ENCODE measurements at places on chromosomes 16 and 17.

- no peak for DNase-seq
These were observed 913 bp upstream of the PRR14 start for GRCh38 chr16:30649725-30650368.

GRCh38 chr17:27667656-27668487, 36.9 kb downstream of the LGALS9 start:
- DNase-seq = no peak

- DNase-seq = no peak
These were observed 2.3 kb downstream of the METRNL start for GRCh38 chr17:83081684-83082201.

DNA sequence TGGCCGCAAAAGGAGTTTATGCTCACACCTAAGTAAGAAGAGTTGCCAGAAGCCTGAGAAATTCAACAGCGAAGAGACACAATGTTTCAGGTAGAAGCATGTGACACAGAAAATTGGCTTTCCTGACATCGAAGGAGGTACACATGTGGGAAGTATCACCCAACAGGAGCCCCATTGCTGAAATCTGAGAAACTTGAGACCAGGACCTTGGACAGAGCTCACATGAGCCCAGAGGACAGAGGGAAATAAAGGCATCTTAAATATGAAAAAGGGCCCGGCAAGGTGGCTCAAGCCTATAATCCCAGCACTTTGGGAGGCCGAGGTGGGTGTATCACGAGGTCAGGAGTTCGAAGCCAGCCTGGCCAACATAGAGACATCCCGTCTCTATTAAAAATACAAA, 304.1 kb upstream of the C16orf82 start:
- no peak for DNase-seq

DNA sequence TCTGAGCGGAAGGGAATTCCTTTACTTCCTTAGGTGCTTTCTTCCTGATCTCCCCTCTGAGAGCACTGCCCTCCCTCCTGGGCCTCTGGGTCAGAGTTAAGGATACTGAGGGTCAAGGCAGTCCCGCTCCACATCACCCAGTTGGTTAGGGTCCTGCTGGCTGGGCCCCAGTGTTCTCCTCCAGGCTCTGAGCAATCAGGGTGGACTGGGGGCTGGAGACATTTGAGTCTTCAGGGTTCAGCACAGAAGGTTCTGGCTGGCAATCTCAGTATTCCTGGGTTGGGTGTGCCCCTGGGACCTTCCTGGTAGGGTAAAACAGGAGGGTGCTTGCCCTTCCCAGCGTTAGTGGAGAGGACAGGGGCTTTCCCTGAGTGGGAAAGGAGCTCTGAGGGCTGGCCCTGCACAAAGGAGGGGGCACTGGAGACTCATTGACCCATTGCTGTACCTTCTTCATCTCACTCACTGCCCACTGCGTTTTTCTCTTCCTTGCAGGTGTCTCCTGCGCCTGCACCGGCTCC, 448 bp downstream of the MT1M start:
- no peak for DNase-seq

DNA sequence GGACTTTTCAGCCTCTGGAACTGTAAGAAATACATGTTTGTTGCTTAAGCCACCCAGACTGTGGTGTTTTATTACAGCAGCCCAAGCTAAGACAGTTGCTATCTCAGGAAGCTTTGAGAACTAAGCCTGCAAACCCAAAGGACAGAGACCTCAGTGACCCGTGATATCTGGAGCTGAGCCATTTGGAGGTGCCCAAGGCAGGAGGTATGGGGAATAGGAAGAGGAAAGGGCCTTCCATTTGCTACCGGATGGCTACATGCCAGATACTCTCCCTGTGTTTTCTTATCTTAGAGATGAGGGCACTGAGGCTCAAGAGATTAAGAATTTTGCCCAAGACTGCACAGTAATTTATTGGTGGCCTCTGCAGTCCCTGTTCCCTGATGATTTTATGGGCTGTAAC, 622.1 kb upstream of the CDH5 start:
- DNase-seq = no peak
